Stimulated activated CD8-positive, alpha-beta memory T cell treated with anti-CD3 and anti-CD28 coated beads, Interleukin-4, amount 100 ng/mL, for 4 hours (primary cell): ENCODE measurements at places on chromosomes 2 and 18.

DNA sequence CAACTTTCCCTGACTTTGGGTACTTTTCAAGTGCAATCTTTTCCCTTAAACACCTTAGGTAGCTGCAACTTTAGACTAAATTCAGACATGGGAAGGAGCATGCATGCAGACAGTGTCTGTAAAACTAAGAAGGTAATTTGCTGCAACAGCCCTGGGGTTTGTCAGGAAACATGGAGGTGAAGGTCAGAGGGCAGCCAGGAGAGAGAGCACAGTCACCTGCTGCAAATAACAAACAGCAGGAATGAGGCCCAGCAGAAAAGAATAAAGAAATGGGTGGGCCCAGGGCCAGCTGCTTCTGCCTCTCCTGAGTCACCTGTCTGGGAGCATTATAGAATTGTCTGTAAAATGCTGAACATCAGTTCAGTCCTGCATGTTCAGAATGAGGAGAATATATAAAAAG, 35.2 kb downstream of the MTHFD2 start:
- DNase-seq = no peak

GRCh38 chr18:50610349-50610748, 50.5 kb downstream of the MAPK4 start:
- DNase-seq = no peak

DNA sequence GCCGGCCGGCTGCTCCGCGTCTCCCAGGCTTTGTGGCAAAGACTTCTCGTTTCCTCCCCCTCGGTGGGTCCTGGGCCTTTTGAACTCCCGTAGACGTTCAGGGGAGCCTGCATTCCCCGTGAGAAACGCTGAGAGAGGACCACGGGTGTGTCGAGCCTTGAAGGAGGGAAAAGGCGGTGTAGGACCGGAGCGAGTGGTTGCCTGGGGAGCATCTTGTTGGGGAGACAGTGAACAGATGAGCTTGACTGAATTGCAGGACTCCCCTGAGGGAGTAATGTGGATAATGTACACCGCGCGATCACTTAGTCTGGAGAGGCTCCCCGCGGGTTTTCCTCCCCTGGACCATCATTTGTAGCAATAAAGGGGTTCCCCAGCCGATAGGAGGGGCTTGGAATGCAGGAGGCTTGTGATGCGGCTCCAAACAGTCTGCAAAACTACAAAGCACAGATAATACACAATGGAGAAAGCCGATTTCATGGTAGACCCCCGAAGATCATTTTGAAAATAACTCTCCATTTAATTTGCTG, 769 bp downstream of the ALMS1 start:
- DNase-seq = no peak

DNA sequence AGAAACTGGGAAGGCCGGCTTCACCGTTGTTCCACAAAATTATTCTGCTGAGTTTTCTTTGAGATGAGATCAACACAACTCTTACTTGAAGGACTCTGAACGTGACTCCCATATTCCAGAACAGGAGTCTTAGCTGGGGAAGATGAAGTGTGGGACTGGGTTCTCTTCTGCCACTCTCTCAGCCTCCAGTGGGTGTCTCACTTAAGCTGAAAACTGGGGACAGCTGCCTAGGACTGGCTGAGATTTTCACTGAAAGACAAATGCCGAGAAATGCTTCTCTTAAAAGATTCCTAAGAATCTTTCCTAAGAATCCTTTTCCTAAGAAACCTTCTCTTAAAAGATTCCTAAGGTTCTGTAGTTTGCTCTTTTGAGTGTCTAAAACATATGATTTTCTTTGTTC, 156.6 kb upstream of the LHCGR start:
- DNase-seq = no peak

- no peak for DNase-seq
These were observed 47.7 kb downstream of the OSBPL6 start for GRCh38 chr2:178241844-178242551.

- DNase-seq = no peak
These were observed 86.5 kb downstream of the XDH start for GRCh38 chr2:31328026-31328425.

GRCh38 chr2:216181351-216181750, 72.2 kb downstream of the XRCC5 start:
- no peak for DNase-seq

DNA sequence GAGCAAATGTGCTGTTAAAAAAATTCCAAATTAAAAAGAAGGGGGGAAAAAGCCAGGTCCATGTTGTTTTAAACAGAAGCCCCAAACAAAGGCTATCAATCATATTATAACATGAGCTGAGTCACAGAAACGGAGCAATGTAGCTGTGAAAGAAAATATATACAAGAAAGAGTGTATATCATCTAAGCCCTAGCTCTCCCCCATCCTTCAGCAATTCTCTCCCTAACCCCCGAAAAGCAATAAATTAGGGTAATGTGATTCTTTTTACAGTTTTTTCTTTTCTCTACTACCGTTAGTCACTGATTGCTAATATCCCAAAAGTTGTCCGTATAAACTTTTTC, 25.3 kb downstream of the FEZ2 start:
- DNase-seq = no peak

- no peak for DNase-seq
These were observed 46.1 kb downstream of the SERTAD2 start for GRCh38 chr2:64607381-64608304.

- DNase-seq = no peak
These were observed 4.8 kb upstream of the RNF138 start for GRCh38 chr18:32086881-32087280.

DNA sequence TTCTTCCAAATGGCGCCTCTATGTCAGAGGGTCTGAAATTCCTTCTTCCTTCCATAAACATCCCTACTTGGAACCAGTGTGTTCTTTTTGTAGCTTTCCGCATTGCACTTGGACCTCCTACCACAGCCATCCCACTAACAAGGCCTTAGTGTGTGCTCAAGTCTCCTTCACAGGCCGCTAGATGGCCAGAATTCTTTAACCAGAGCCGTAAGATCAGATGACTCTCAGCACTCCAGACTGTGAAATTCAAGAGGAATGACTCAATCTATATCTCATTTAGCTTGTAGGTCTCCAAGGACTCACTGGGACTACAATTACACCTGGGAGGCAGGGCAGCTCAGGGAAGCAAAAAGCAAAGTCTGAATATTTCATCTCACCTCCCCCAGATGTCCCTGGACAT, 298.9 kb downstream of the EIPR1 start:
- DNase-seq = no peak

GRCh38 chr2:71545572-71546274, 92.4 kb downstream of the DYSF start:
- DNase-seq = no peak

DNA sequence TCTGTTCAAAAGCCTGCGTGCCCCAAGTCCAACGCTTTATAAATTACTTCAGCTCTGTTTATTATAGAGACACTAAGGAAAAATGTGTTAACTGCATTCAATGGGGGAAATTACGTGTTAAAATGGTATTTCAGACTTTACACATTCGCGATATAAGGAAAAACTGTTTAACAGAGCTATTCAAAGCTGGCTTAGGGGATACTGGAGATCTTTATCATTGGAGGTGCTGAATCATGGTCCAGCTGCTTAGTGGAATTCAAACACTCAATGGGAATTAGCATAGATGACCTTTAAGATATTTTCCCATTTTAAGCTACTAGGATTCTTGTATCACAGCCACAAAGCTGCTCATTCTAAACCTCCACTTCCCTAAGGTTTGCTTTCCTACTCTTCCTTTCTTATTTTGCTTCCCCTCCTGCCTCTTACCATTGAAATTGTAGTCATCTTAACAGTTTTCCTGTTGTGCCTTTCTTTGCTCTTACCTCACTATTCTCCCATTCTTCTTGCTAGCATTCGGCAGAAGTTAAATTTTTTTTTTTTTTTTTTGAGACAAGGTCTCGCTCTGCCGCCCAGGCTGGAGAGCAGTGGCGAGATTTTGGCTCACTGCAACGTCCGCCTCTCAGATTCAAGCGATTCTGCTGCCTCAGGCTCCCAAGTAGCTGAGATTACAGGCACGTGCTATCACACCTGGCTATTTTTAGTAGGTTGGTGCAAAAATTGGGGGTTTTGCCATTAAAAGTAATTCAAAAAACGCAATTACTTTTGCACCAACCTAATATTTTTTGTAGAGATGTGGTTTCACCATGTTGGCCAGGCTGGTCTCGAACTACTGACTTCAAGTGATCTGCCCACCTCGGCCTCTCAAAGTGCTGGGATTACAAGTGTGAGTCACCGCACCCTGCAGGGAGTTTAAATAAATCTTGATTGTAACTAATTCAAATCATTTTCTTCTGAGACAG, 6.5 kb downstream of the SULT6B1 start:
- DNase-seq = no peak

DNA sequence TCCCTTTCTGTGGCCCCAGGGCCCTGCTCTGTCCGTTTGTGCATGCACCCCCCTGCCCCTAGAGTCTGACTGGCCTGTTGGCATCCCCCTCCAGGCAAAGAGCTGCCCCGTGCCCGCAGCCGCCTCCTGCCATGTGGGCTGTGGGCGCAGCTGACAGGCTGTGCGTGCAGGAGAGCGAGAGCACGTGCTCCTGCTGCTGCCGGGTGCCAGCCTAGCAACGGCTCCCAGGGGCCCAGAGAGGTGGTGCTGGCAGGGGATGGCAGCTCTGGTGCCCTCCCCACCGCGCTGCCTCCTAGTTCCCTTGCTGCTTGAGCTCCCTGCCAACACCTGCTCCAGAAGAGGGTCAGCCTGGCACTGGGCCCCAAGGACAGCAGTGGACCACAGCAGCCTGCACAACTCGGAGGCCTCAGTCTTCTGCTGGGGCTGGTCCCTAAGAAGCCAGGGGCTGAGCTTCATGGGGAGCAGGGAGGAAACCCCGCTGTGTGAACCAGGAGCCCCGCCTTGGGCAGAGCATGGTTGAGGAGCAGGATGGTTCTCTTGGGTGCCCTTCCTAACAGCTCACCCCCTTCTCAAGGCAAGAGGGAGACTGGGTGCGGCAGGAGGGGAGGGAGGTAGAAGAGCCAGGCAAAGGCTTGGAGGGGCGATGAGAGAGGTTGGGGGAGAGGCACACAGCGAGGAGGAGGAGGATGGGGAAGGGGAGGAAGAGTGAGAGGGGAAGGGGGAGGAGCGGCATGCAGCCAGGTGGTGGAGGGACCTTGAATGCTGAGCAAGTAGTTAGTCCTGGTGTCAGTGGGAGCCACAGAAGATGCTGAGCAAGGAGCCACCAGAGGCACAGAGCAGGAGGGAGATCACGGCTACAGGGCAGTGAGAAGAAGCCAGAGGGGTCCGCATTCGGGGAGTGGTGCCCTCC, 23.8 kb upstream of the PTMA start:
- no peak for DNase-seq

- DNase-seq = no peak
These were observed 36.0 kb downstream of the TTC27 start for GRCh38 chr2:32663864-32664263.

DNA sequence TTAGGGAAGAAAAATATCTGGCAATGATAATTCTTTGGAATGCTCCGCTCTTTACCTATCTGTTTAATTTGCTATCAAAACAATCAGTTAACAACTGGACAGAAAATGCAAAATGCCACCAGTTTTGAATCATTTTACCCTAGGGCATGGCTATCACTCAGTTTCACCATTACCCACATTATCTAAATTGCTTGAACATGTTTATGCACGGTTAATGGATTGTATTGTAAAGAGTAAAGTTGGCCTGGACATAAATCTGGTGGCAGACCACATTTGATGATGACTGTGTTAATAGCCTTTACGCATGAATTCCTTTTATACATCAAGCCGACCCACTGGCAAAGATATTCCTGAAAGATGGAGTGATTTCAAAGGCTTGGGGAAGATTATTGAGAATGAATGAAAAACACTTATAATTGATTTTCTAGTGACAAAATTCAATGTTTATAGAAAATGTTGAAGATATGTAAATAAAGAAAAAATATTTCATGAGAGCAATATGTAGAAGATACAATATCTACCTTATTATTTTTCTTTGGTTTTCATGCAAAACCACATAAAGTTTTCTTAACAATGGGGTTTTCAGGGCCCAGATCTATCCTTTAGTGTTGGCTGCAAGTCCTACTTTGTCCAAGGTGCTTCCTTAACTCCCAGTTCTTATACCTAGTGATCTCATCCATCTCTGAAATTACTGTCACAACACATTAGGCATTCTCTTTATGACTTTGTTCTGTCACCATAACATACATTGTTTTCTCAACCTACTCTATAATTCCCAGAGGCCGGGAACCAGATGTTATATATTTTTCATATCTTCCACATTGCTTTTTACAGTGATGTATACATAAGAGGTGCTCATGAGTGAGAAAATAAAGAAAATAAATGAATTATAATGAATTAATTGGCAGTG, 265.1 kb downstream of the RIT2 start:
- no peak for DNase-seq

- no peak for DNase-seq
These were observed 402.3 kb downstream of the THSD7B start for GRCh38 chr2:137167651-137168050.

GRCh38 chr2:5235701-5236100, 456.5 kb upstream of the SOX11 start:
- no peak for DNase-seq

GRCh38 chr18:48952287-48953103, 1.7 kb upstream of the SMAD7 start:
- no peak for DNase-seq

DNA sequence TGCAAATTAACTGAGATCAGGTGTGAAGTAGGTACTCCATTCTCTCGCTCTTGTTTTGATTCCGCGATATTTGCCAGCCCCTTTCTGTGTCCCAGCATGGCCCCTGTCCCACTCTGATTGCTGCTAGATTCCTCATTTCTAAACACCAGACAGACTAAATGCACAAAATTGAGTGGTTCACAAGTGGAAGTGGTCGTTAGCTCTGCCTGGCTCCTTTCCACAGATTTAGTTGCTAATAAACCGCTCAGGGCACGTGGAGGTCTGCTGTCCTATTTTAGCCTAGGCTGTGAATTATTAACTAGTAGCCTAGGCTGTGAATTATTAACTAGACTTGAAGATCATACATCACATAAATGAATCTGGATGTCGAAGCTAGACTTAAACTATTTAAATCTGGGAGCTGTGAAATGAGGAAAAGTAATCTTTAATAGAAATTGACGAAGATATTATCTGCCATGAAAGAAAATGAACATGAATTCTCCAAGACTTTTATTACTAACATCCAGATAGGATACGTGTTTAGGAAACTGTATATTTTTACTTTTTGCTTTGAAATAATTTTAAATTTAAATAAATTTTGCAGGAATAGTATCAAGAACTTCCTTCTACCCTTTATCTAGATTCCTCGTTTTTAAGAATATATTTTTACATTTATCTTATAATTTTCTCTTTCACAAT, 3.7 kb downstream of the IL1RL2 start:
- DNase-seq = no peak

DNA sequence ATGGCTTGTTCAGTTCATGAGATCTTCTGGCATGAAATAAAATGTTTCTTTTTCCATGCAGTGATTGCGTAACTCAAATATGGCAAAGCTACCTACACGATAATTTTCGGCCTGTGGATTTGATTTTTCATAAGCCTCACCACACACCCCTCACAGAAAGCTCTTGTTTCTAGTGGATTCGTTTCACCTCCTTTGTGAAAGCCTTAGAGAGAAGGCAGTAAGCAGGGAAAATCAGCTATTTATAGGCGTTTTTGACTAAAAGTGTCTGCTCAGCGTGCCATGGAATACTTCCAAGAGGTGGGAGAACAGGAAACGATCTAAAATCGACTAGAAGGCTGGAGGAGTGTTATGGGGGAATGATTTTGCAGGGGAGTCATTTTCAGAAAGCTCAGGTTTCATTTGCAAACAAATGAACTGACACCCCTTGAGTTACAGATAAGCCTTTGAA, 417.9 kb downstream of the TGIF1 start:
- no peak for DNase-seq

- no peak for DNase-seq
These were observed 275.8 kb downstream of the KCNS3 start for GRCh38 chr2:18154259-18154658.
